ENCODE measurements at places on chromosomes 16 and 17.
A peak's percentile ranks its signal among the peaks of the same experiment; 100 is the strongest.

DNA sequence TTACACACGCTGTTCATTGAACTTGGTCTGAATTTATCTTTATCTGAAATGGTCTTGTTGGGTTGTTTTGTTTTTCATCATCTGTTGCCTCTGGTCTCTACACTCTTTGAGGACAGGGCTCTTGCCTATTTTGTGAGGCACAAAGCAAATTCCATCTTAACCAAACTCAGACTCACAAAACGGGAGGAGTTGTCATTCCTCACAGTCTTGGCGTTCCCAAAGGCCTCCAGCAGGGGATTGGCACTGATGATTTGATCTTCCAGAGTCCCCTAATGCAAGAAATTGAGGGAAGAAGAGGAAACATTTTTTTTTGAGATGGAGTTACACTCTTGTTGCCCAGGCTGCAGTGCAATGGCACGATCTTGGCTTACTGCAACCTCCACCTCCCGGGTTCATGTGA is 8.7 kb downstream of the MYH3 start:
- no peak for DNase-seq

DNA sequence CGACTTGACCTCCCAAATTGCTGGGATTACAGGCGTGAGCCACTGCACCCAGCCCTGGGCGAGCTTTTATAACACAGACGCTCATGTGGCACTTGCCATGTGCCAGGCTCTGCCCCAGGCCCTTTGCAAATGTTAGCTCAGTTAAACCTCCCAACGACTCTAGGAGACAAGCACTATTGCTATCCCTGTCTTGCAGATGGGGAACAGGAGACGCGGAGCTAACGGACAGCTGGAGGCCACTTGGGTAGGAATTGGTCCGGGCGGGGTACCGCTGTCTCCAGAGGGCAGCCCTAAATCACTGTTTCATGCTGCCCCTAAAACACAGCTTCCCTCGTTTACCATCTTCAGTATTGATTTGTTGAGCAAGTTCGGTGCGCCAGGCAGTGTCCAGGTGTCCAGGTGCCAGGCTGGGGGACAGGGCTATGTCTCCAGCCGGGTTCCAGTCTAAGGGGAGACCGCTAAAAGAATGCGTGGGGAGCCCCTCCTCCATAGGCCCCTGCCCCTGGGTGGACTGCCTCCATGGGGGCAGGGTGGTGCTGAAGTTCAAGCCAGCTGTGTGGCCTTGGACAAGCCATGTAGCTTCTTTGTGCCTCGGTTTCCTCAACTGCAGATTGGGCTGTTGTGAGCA is 23.7 kb downstream of the TMEM235 start:
- no peak for DNase-seq

DNA sequence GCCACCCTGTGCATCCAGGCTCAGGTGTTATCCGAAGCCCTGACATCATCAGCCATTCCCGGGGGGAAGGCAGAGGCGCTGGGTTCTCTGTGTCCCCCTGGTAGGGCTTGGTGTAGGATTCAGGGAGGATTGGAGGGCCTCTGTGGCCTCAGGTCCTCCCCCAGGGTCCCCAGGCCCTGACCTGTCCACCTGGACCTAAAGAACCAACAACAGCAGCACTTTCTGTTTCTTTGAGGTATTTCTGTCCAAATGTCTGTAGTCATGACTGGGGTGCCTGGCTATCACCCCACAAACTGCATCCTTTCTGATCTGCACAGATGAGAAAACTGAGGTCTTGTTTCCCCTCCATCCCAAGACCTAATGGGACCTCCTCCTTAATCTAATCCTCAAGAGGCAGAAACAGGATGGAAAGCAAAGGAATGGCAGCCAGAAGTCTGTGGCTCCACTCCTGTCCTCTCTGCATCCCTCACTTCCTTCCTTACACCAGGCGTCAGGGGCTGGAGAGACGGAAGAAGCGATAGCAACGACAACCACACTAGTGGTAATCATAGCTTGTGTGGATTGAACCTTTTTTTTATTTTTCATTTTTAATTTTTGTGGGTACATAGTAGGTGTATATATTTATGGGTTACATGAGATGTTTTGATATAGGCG is 11.8 kb downstream of the NLRC5 start:
- DNase-seq = no peak

GRCh38 chr16:56336071-56336688 is 89.2 kb downstream of the AMFR start:
- DNase-seq = no peak

DNA sequence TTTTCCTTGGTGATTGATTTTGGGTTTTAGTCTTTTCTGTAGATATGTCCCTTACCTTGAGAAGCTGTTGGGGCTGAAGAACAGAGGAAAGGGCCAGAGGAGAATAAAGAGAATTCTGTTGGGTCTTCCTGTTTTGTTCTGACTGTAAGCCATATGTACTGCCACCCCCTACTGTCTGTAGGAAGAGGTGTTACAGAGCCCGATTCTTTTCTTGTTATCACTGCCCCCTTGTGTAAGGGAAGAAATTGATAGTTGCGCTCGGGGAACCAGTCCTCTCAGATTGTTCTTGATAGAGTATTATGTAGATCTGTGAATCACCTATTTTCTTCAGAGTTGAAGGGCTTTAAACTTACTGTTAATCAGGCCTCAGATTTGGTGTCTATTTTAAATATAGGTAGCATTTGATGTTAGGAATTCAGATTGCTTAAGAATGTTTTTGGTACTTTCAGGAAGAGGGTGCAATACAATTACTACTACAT is 2.4 kb downstream of the TANC2 start:
- DNase-seq = peak; percentile 86

DNA sequence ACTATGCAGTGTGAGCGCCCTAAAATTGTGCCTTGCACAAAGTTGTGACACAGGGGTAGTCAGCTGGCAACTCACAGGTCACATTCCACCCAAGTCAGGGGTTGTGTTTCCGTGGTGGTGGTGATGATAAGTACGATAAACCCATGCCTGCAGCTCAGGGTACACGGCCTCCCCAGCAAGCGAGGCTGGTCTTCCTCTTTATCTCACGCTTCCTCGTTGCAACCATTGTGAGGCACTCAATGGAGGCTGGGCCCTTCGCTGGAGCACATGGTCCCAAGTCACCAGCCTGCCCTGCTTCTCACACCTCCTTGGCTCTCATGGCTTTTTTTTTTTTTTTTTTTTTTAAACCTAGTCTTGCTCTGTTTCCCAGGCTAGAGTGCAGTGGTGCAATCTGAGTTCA is 307.5 kb downstream of the CPPED1 start:
- DNase-seq = no peak

DNA sequence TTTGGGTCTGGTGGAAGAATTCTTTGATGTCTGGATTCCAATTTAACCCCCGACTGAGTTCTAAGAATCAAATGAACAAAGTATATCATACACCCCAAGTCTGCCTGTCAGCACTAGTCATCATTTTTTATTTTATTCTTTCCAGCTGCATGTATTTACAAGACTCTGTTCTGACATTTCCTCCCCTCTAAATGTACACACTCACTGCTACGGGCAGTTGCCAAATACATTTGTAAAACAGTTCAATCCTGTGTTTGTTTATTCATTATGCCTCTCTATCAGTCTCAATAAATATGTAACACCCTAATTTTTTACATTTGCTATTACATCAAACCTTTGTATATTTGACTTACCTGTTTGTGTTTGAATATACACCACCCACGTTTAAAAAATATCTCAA is 422.3 kb upstream of the PSMD7 start:
- DNase-seq = no peak

- no peak for DNase-seq
Observed at GRCh38 chr17:36861531-36861930, 75.7 kb upstream of the LHX1 start.

DNA sequence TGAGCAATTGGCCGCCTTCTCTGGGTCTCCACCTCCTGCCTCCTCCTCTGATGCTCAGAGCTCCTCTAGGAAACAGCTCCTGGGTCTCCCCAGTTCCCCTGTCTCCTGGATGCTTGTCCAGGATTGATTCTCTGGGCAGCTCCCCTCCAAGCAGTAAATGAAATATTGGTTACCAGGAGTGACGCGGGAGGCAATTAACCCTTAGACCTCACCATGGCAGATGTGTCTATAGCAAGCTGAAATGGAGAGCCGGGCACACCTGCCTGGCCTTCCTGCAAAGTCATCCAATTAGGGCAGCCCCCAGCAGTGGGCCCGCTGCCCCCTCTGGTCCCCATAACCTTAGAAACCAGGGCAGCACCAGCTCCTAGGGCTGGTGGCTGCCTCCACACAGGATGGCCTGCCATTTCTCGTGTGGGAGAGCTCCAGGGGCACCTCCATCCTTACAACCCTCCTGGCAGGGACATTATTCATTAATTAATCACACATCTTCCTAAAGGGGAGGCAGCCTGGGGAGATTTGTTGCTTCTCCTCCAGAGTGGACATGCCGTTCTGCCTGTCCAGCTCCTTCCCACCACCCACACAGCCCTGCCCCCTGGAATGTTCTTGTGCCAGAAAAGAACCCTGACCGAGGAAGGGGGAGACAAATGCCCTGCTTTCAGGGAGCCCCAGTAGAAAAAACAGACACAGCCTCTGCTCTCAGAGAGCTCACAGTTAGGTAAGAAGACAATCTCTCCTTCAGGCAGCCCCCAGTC is 8.3 kb upstream of the KIF18B start:
- DNase-seq = no peak

GRCh38 chr17:38873640-38874380 is 4.0 kb downstream of the LASP1 start:
- no peak for DNase-seq

Measured in astrocyte of the cerebellum (primary cell).